ENCODE measurements at places on chromosomes 7 and 10.

DNA sequence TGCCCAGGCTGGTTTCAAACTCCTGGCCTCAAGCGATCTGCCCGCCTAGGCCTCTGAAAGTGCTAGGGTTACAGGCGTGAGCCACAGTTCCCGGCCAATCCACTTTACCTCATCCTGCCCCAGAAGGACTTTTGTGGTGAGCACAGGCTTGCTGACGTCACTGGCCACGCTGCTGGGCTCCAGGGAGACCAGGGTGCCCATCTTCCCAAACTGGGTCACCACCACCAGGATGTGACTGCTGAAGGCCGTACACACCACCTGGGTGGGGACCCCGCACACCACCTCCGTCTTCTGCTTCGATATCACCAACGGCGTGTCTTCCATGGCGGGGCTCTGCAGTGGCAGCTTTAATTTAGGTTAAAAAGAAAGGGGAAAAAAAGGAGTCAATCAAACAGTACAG lies 816 bp downstream of the PSMG3 start:
- no peak for DNase-seq

- DNase-seq, result no peak
Measured at GRCh38 chr7:79593866-79594301, 140.4 kb upstream of the MAGI2 start.

DNA sequence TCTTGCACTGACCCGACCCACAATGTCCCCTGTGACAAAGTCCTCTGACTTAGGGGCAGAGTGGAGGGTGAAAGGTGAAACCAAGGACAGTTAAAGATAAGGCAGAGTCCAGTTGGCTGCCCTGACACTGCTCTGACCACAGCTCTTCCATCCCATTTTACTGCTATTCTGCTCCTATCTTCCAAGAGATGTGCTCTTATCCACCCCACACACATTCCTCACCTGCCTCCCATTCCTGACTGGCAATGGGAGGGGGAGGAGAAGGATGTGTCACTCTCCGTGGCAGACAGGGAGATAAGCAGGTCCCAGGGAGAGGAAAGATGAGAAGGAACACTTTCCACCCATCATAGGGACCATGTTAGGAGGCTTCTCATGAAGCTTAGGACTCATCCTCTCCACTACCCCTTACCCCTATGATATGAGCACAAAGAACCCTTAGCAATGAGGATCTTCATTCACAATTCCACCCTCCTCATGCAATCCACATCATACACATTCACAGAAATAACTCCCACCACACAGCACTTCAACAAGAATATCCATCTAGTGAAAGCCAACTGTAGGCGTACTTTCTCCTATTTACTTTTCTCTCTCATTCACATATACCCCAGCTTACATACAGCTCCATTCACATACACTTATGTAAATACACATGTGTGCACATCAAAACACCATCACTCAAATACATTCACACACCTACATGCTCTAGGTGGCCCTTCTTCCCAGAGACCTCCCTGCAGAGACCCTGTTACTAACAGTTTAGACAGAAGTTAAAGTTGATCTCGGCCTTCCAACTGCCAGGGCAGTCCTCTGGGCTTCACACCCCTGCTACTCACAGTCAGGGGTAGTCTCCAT lies 6.6 kb downstream of the SYNPO2L start:
- no peak for DNase-seq

GRCh38 chr7:138115047-138115446 lies 38.8 kb downstream of the AKR1D1 start:
- DNase-seq, result no peak

GRCh38 chr10:68221196-68221595 lies 10.7 kb downstream of the ATOH7 start:
- DNase-seq, result no peak

DNA sequence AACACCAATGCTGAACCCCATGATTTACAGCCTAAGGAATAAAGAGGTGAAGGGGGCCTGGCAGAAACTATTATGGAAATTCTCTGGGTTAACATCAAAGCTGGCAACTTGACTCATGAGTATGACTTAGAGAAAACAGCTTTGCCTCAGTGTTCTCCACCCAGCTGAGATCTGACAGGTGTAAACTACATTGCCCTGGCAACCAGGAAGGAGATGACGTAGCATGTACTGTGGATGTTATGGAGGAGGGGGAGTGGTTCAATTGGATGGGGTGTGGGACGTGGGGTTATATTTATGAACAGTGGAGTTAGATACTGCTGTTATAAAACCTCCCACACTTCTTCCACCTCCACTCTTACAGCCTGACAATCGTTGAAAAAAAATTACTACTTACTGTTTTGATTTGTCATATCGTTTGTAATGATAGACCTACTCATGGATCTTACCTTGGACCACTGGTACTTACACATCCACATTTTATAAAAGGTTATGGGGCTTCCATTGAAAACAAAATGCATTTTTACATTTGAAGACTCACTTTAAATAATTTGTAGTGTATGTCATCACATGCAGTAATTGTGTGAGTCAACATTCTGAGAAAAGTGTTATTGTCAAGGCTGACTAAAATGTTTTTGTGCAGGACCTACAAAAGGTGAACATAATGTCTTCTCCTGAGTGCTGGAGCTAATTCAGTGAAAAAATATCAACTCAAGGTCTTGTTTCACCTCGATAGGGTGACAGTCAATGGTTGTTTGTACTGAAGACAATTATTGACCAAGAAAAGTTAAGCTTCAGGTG lies 6.4 kb downstream of the OR2F1 start:
- no peak for DNase-seq

DNA sequence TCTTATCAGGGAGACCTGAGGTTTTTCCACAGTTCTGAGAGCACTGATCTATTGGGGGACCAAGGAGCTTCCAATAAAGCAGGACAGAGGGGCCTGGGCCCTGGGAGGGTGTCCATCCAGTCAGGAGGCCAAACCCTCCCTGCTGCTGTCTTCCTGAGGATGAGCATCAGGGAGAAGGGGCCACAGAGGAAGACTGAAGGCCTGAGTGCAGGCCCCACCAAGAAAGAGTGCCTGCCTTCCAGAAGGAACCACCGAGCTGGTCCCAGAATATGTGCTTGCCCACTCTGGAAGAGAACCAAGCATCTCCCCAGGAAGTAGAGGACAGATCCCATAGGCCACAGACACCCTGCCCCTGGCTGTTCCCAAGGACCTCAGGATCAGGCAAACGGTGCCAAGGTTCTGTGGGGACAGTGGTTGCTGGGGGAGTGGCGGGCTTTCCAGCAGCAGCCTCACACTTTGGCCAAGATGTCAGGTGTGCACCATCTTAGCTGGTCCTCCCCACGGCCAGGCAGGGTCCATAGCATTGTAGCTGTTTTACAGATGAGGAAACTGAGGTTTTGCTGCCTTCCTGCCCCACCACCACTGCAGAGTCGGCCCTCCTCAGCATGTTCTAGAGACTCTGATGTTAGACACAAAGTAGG lies 199.4 kb downstream of the GRID1 start:
- no peak for DNase-seq

GRCh38 chr7:81256991-81257390 lies 338.1 kb upstream of the SEMA3C start:
- no peak for DNase-seq

DNA sequence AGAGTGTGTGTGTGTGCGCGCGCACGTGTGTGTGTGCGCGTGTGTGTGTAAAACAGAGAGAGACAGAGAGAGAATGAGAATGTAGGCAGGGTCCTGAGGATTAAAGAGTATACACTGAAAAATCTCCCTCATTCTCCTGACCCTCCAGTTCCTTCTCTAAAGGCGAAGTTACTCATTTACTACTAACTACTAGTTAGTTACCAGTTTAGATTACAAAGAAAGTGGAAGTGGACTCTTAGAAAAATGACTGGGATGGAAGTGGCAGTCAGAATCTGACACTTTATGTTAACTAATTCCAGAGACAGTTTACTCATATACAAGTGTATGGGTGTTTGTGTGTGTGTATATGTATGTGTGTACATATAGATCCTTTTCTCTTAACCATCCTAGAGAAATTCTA lies 146.5 kb upstream of the LRRN3 start:
- DNase-seq, result no peak

GRCh38 chr7:107850216-107850615 lies 40.8 kb upstream of the DLD start:
- no peak for DNase-seq

DNA sequence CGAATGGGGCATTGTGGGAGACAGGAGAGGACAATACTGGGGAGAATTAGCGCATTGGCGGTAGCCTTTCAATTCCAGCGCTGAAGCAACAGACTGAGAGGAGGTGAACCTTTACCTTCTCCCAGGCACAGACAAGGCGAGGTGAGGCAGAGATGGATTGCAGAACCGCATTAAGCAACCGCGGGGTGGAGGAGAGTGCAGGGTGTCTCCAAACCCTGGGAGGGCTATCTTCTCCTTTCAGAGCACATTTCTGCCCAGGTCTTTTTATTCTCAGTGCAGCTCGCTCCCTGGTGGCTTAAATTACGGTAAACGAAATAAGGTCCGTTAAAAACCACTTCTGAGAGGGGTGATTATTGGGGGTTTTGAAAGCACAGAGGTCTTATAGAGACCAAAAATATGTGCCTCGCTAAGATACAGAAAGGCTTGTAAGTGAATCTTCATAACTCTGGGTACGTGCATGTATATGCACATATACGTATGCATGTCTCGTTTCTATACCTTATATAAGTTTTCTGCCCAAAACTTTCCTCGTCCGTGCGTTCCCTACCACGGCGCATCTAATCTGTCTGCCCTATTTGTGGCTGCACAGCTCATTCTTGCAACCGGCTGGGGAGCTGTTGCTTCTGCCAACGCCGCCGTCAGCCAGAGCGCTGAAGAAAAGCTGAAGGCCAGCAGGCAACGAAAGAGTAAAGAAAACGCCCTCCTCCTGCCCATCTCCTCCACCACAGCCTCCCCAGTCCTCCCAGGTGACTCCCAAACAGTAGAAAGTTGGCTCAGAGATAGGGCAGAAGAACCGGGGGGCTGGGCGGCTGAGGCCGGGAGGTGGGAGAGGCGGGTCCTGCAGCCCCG lies 895 bp upstream of the ZNF804B start:
- DNase-seq, result no peak

GRCh38 chr10:13567030-13567429 lies 19.7 kb upstream of the PRPF18 start:
- no peak for DNase-seq

Measured in stimulated activated CD8-positive, alpha-beta memory T cell treated with anti-CD3 and anti-CD28 coated beads, Interleukin-12 subunit alpha, Interleukin-12 subunit beta, amount 100 ng/mL, for 4 hours (primary cell).